ENCODE measurements at places on chromosomes 13 and 19.
A peak's percentile ranks its signal among the peaks of the same experiment; 100 is the strongest.

DNA sequence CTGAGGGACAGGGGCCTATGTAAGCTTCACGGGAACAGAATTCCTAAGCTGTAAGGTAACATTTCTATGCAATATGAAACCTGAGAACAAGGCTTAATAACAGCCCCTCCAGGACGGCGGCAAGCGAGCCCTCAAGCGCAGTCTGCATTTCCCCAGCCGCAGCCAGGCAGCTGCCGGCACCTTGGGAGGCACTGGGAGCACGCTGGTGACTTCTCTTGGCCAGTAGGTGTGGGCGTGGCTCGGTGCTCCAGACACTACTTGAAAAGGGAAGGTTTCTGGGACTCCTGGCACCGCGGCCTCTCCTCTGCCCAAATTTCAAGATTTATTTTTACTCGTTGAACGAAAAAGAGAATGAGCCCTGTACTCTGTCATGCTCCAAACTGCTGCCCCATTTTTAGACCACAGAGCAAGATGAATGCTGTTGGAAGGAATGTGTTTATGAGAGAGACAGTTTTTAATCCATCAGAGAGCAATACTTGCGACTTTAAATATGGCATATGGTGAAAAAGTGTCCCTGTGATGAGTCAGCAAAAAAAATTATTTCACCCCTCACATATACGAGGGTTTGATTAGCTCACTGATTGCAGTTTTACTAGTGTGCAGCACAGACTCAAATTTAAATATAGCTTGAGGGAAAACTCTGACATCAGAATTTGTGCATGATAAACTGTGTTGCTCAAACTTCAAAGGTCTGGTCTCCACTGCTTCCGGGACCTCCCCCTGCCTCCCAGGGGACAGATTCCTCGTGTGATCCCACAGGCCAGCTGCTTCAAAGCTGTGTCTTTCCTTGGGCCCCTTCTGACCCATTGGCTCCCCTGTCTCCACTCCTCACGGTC, 81.2 kb downstream of the COL4A2 start:
- no peak for DNase-seq

GRCh38 chr13:36395280-36395679, 37.0 kb upstream of the CCNA1 start:
- DNase-seq = peak; percentile 4

DNA sequence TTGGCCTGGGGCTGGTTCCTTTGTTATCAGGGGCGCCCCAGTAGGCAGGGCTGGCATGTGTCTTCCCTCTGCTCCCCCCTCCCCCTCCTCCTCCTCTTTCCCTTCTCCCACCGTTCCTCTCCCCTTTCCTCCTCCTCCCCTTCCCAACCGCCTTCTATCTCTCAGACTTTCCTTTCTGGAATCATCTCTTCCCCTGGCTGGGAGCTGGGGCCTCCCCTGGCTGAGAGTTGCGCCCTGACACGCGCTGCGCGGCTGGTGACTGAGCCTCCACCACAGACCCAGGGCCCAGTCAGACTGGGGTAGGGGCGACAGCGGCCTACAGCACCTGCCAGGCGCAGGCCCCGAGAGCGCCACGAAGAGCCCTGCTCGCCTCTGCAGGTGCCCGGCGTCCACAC, 2.8 kb downstream of the PNMA8B start:
- DNase-seq = no peak

- DNase-seq = no peak
Observed at GRCh38 chr13:67299751-67300150, 69.6 kb upstream of the PCDH9 start.

DNA sequence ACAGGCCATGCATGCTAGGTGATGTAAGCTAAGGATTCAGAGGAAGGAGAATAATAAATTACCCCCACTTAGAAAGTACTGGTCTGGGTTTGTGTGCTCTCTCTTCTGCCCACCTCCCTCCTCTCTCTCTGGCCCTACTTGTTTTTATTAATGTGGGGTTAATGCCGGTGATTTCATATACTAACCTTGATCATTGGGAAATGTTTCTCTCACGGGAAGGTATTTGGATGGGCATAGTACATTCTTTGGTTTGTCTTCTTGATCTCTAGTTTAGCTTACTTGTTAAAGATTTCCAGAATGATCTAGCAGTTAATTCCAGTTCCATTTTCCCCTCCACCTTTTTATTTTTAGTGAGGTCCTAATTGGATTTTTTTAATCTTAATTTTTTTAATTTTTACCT, 24.6 kb downstream of the ARHGAP35 start:
- no peak for DNase-seq

DNA sequence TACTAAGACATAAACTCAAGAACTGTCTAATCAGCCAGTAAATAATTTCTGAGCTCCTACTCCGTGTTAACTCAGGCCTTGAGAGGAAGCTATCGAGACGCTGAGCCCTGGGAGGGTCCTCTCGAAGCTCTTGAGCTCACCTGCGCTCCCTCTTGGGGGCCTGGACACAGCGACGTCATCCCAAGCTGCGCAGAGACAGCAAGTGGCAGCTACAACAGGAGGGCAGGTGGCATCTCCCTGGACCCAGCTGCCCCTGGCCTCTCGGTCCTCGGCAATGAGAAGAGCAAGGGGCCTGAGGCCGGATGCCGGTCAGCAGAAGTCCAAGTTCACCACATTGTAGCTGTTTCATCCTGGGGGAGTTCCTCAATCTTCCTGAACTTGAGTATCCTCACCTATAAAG, 30.5 kb upstream of the TUBGCP3 start:
- DNase-seq = no peak

DNA sequence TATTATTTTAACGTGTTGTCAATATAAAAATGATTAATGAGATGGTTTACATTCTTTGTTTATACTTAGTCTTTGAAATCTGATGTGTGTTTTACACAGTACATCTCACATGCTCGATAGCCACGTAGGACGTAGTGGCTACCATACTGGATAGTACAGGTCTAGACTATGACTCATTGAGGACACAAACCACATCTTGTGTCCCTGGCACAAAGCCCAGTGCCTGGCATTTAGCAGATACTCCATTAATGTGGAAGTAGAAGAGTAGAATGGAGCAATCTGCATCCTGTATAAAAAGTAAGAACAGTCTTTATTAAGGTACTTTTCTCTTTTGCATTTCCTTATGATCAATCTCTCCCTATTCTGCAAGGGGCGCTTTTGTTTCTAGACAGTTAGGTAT, 49.0 kb upstream of the FRY start:
- DNase-seq = no peak

GRCh38 chr13:102868366-102868936, 22.6 kb downstream of the ERCC5 start:
- DNase-seq = no peak

DNA sequence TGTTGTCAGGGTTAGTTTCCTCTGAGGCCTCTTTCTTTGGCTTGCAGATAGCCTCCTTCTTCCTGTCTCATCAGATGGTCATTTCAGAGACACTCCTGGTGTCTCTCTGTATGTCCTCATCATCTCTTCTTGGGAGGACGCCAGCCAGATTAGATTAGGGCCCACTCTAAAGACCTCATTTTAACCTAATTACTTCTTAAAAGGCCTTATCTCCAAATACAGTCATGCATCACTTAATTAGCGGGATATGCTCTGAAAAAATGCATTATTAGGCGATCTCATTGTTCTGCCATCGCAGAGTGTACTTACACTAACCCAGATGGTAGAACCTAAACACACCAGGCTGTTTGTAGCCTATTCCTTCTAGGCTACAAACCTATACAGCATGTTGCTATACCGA, 89.0 kb downstream of the CDK8 start:
- DNase-seq = no peak

- peak; percentile 99 for DNase-seq
Observed at GRCh38 chr19:1020868-1021425, at the start of gene TMEM259. TMEM259 (minus strand) TSS chr19:1021123; CDS start chr19:1020996, 127 bp downstream.

DNA sequence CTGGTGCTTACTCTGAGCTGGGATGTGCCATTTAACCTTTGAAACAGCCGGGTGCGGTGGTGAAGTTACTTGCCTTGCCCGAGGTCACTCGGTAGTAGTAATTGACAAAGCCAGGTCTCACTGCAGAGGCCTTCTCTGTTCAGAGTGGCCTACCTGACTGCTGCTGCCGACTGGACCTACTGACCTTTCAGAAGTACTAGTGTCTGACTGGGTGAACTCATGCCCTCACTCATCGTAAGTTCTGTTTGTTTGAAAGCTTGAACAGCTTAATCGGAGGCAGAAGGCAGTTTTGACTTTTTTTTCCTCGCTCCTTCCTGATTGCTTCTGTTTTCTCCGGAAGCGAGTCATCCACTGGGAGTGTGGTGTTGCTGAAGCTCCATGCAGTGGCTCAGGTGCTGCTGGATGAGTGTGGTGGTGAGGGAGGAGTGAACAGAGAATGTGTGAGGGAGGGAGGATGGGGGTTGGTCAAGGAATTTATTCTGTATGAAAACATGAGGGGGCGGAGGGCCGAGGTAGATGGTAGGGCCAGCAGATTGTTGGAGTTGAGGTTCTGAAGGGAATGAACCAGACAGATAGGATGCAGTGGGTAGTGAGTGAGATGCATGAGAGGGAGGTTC, 2.7 kb downstream of the SPINT2 start:
- no peak for DNase-seq

DNA sequence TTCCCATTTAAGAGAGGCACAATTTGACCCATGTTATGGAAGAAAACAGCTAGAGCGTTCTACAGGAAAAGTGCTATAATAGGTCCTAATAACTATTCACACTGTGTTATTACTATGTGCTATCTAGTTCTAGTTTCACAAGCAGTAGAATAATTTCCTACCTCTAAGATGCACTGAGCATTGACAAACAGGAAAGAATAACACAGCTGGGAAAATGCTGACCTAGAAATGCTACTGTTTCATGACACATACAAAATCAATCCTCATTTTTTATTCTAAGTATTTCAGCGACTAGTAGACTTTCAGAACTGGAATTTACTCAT, 259.5 kb downstream of the ITGBL1 start:
- no peak for DNase-seq

GRCh38 chr13:110216006-110216397, 91.0 kb downstream of the COL4A1 start:
- DNase-seq = no peak

DNA sequence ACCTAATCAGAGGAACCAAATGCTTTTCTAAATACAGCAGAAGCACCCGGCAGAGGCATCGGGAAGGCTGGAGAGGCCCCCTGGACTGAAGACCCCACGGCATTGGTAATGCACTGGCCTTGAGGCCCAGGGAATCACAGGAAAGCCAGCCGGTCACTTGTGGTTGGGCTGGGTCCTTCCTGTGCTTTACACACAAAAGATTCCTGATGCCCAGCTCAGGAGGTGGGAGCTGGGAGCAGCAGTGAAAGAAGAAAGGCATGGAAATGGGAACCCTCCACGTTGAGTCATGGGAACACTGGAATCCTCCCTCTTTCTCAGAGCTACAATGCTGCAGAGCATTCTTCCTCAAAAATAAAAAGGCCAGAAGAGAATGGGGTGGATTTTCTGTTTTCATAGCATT, 126.4 kb downstream of the TNFRSF19 start:
- no peak for DNase-seq

- no peak for DNase-seq
Observed at GRCh38 chr13:98632961-98633360, 56.1 kb upstream of the STK24 start.

DNA sequence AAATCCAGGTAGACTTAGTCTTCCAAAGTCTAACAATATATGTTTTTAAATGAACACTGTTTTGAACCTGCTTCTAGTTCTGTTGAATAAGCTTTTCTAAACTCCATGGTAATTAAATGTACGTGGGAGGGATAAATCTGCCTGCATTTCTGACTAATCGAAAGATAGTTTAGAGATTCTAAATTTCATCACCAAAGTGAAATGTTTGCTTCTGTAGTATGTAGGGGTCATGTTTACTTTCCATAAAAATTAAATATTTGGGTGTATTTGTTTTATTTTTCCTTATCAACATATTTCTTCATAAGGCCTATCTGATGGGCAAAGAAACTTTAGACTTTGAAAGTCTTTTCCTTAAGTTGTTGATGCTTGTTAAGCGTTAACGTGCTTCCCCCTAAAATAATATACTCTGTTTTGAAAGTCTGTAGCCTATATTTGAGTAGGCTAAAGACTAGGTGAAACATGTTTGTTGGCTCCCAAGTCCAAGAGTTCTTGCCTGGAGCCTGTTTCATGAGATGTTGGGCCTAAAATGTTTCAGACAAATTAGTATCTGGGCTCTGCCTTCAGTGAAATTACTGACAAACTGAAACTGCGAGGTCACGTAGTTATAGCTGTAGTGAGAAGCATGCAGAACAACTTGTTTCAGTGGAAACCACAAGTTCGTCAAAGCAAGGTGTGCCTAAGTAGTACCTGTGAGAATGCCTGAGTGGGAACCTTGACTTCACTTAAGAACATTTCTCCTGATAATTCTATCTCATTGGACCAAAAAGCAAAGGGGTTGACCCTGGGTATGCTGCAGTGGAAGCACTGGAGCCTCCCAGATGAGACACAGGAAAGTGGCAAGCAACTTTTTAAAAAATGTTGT, 126.2 kb downstream of the LMO7 start:
- peak; percentile 76 for DNase-seq

DNA sequence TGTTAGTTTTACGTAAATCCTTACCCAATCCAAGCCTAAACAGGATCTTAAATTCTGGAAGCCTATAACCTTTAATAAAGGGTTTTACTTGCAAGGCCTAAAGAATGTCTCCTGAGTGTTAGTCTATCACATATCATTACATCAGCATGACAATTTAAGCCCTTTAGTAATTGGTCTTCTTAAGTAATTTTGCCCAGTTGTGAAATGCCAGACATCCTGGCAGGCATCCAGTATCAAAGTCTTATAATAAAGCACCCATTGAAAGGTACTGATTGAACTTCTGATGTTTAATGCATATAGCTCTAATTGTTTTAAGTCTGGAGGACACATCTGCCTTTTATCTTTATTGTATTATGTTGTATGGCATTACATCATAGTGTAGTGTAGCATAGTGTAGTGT, 1078.9 kb downstream of the SLITRK1 start:
- DNase-seq = no peak

GRCh38 chr19:1513499-1514294, 878 bp upstream of the ADAMTSL5 start:
- DNase-seq = peak; percentile 84

DNA sequence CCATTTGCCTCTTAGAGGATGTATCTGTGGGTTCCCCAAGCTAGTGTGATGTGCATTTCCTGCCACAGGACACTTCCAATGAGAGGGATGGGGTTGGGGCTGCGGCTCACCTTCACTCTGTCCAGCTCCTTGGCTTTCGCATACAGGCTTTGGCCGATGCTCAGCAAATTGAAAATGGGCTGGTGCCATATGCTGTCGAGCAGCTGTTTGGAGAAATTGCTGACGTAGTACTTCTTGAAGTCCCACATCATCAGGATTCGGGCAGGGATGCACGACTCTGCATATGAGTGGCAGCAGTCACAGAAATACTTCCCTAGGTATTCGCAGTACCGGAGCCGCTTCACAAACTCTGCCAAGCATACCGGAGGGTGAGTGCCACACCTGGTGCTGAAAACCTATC, 37.0 kb downstream of the RUBCNL start:
- DNase-seq = no peak

GRCh38 chr13:58500938-58501337, 869.4 kb downstream of the PCDH17 start:
- no peak for DNase-seq

GRCh38 chr13:113245849-113246796, 36.7 kb downstream of the CUL4A start:
- no peak for DNase-seq

DNA sequence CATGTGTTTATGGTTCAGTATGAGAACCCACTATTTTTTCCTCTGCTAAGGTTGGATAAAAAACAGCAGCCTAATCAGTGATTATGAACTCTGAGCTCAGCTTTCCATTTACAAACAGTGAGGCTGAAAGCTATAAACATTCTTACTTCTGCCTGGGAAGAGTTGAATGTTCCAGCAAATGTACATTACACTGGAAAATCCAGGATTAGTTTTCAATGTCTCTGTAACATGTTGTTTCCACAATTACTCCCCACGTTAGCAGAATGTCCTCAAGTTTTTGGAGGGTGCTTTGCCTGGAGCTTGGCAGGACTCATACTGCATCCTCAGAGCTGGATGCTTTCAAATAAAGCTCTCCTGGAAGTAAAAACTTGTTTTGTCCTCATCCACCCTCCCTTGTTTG, 150.4 kb downstream of the POSTN start:
- DNase-seq = no peak

All from activated CD4-positive, alpha-beta T cell treated with anti-CD3 and anti-CD28 coated beads, Interleukin-10, Interleukin-2, amounts not matched to agents 100 ng/mL and 50 ng/mL, durations not matched to agents 16 hours and 8 hours (primary cell).